Osteoblast (primary cell): ENCODE measurements at places on chromosomes 2 and 18.

- no peaks in the 10 kb centered on the region for H3K36me3 ChIP-seq
- H3K4me1 ChIP-seq, result peaks cover 3% of the 10 kb centered on the region
- no peak overlapping the region for H3K27ac ChIP-seq
- H3K4me3 ChIP-seq, result no peak overlapping the region
- H3K27me3 ChIP-seq, result peaks cover 52% of the 10 kb centered on the region
Measured at GRCh38 chr18:62603211-62603610, 80.4 kb downstream of the ZCCHC2 start.

DNA sequence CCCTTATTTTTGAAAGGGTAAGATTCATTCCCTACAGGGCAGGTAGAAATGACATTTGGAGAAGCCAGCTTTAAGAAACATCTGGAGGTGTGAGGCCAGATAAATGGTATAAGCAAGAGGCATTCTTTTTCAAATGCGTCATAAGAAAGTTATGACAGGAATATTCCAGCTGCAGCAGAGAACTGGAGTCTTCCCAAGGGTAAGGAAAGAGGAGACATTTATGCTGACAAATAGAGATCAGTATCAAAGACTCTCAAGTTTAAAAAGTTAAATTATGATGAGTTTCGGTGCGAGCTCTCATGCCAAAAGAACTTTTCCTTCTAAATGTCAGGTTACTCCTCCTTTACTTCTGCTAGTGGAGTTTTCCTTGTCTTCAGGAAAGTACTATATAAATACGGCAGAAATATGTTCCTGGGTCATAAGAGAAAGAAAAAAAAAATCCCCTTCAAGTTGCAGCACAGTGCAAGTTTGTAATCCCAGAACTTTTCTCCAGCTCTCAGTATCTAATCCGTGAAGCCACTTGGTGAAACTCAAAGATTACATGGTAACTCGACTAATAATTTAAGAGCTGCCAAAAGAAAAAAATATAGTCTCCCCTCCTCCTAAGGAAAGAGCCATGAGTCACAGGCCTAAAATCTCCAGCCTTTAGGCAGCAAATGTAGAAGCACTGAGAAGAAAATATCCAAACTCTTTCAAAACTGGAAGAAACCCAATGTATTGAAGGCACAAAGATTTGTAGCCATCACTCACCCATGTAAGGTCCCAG is 428.1 kb downstream of the MEIS1 start:
- H3K27me3 ChIP-seq, result no peaks in the 10 kb centered on the region
- H3K27ac ChIP-seq, result peak overlapping the region; percentile 52
- H3K36me3 ChIP-seq, result no peaks in the 10 kb centered on the region
- peak; percentile 85 for DNase-seq

GRCh38 chr18:2856547-2857170 is 9.9 kb downstream of the EMILIN2 start:
- H3K27ac ChIP-seq, result peak overlapping the region; percentile 78
- H3K4me3 ChIP-seq, result no peak overlapping the region
- H3K36me3 ChIP-seq, result no peaks in the 10 kb centered on the region

- H3K4me3 ChIP-seq, result no peak overlapping the region
- H3K27ac ChIP-seq, result no peak overlapping the region
- H3K4me1 ChIP-seq, result no peaks in the 10 kb centered on the region
- DNase-seq, result no peak
- no peaks in the 10 kb centered on the region for H3K36me3 ChIP-seq
- no peaks in the 10 kb centered on the region for H3K27me3 ChIP-seq
Measured at GRCh38 chr2:67243919-67244318, 153.2 kb upstream of the ETAA1 start.

DNA sequence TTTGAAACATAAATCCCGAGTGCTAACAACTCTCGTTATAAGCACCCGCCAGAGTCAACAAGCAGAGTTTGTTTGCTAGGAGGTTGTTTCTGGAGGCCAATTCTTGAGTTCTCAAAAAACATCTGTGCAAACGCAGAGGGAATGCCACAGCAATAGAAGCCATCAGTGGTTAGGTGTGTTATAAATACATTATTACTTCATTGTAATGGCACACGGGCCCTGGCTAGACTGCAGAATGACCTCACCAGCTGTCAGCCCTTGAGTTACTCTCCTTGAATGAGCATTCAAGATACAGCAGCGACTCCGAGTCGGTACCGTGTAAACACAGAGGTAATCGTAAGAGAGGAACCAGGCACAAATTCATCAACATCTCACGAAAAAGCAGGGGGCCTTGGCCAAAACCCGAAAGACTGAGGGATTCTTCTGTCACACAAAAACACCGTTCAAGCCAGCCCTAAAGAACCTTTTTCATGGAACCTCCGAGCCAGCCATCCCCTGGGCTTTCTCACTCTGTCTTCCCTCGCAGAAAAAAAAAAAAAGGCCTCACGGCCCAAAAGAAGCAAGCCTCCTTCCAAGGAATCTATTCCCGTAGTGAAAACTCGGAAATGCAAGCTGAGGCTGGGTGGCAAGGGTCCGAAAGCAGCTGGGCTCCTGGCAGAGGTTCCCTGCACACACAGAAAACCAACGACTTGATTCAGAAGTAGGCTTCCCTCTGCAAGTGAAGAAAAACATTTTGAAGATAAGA is 133.7 kb upstream of the MEIS1 start:
- H3K36me3 ChIP-seq, result no peaks in the 10 kb centered on the region
- H3K27ac ChIP-seq, result no peak overlapping the region
- no peak overlapping the region for H3K4me3 ChIP-seq
- H3K4me1 ChIP-seq, result no peaks in the 10 kb centered on the region
- DNase-seq, result no peak
